Naive thymus-derived CD4-positive, alpha-beta T cell (primary cell): ENCODE measurements at places on chromosomes 16 and 17. TPM values are rescaled to one million over a fixed set of nuclear protein-coding genes. Genes with fewer than 3 reads are reported as not detected.

- DNase-seq, result no peak
These were observed 7.0 kb downstream of the DPEP1 start for GRCh38 chr16:89620406-89620841.

MARCHF10 gene
- 0.29 TPM for total RNA-seq

DNA sequence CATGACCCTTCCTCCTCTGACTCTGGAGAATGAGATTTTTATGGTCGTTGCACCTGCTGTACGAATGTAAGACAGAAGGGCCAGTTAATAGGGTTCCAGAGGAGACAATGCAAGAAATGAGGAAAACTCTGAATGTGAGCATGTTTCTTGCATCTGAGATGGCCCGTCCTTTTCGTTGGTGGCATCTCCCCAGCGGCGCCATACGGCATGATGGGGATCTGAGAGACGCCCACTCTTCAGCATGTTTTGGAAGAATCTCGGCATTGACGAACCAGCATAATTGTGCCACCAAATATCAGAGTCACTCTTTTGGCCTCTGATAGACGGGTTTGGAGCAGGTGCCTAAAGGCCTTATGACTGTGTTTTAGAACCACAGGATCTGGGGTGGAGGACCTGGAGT is 126.5 kb upstream of the RCVRN start:
- DNase-seq, result no peak

GPT2 gene
- 0.73 TPM for total RNA-seq

DNA sequence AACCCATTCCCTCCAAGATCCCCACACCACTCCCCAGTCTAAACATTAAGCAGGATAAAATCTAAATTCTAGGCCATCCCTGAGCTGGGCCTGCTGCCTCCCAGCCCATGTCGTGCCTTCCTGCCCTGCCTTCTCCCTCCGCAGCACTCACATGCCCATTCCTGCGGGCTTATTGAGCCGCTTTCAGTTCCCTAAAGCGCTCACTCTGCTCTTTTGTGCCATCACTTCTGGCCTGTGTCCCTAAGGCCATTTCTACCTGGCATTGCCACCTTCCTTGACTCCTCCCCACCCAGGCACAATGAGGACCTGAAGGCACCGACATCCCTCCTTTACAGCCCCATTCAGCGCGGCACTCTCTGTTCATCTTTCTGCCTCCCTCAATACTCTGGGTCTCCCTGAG is 13.0 kb upstream of the RAB5C start:
- no peak for DNase-seq

DNA sequence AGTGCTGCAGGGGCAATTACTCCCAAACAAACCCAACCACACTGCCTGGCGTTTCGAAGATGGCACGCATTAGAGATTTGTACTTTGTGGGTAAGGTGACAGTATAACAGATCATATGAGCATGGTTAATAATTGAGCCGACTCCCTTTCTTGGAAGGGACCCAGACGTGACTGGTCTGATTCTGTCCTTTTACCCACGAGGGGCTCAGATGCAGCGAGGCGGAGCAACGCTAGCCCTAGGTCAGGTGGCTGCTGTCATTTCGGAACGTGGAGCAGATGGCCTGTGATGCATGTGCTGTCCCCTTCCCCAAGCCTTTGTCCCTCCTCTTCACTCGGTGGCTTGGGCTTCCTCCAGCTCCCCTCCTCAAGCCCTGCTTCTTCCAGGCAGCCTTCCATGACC is 84.2 kb downstream of the SNX29 start:
- no peak for DNase-seq

KRT38 gene
- total RNA-seq, result not detected

OTOP2 gene
- not detected for total RNA-seq

CAVIN1 gene
- 3.8 and 4.2 TPM in 2 replicates for total RNA-seq

TBX2 gene
- total RNA-seq, result not detected

DLX4 gene
- total RNA-seq, result 0.74 TPM

KRTAP9-4 gene
- total RNA-seq, result not detected

TBX6 gene
- total RNA-seq, result 2.5 TPM

GRCh38 chr16:70770626-70771552 is 30.1 kb downstream of the VAC14 start:
- peak; percentile 46 for DNase-seq

DNA sequence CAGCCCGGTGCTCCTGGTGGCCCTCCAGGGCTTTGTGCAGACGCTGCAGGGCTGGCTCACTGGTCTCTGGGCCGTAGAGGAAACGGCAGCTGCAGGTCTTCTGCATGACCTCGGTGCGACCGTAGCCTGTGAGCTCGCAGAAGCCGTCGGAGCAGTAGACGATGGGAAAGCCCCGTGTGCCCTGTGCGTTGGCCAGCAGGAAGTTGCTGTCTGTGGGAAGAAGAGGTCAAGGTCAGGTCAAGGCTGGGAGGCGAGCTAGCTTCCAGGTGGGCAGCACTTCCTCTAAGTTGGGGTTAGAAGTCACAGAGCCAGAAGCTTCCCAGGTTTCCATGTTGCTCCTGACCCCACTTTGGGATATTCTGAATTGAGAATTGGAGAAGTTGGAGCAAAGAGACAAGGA is 2.1 kb downstream of the KCNH4 start:
- no peak for DNase-seq
